ENCODE measurements at places on chromosomes 5 and 9. TPM values are rescaled to one million over a fixed set of nuclear protein-coding genes. Genes with fewer than 3 reads are reported as not detected.

The ICE1 gene
- 21.0 TPM for total RNA-seq

The TAF11L9 gene
- not detected for total RNA-seq

The ANKRD18B gene
- total RNA-seq = not detected

The KCNV2 gene
- not detected for total RNA-seq

The LCN12 gene
- total RNA-seq = 5.2 TPM

The PDZD2 gene
- total RNA-seq = 73.6 TPM

The ITK gene
- 6.7 TPM for total RNA-seq

The SLC23A1 gene
- total RNA-seq = 1.5 TPM

The ADAMTS19 gene
- total RNA-seq = 0.17 TPM

The SLC31A2 gene
- 57.3 TPM for total RNA-seq

The TNC gene
- 13.9 TPM for total RNA-seq

The PRKACG gene
- total RNA-seq = not detected

GRCh38 chr9:613771-614347, 227.6 kb upstream of the DMRT1 start:
- DNase-seq = peak; percentile 89

- no peak for DNase-seq
These were observed 572.9 kb upstream of the CDH6 start for GRCh38 chr5:30620481-30621085.

- DNase-seq = no peak
These were observed 123.3 kb upstream of the MVB12B start for GRCh38 chr9:126203313-126203712.

- DNase-seq = no peak
These were observed 247.2 kb upstream of the EFNA5 start for GRCh38 chr5:107917983-107918382.

GRCh38 chr5:140157032-140157781, 17.8 kb upstream of the CYSTM1 start:
- peak; percentile 91 for DNase-seq

GRCh38 chr5:124154714-124155113, 591.7 kb downstream of the ZNF608 start:
- no peak for DNase-seq

- DNase-seq = no peak
These were observed 826 bp downstream of the GPRIN1 start for GRCh38 chr5:176608937-176609723.

DNA sequence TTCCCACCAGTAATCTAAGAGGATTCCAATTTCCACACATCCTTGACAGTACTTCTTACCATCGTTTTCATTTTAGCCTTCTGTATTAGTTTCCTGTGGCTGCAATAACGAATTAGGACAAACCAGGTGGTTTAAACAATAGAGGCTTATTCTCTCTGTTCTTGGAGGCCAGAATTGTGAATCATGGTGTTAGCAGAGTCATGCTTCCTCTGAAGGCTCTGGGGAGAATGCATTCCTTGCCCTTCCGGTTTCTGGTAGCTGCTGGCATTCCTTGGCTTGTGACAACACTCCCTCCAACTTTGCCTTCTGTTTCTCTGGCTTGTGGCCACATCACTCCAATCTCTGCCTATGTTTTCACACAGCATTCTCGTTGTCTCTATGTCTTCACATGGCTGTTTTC, 23.5 kb downstream of the RIGI start:
- DNase-seq = no peak

- DNase-seq = no peak
These were observed 245.8 kb upstream of the GAS1 start for GRCh38 chr9:87193151-87193550.

DNA sequence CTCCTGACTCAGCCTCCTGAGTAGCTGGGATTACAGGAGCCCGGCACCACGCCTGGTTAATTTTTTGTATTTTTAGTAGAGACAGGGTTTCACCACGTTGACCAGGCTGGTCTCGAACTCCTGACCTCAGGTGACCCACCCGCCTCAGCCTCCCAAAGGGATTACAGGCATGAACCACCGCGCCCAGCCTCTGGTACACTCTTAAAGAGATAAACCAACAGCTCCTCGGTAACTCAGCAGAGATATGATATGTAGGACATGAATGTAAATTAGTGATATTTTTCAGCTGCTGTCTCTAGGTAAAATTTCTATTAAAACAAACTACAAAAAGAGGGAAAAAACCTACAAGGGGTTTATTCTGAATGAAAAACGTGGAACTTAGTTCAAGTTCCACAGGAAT, 42.8 kb upstream of the HK3 start:
- no peak for DNase-seq

Data from upper lobe of left lung (tissue), 6 donors.